ENCODE measurements at places on chromosomes 12 and 14.

DNA sequence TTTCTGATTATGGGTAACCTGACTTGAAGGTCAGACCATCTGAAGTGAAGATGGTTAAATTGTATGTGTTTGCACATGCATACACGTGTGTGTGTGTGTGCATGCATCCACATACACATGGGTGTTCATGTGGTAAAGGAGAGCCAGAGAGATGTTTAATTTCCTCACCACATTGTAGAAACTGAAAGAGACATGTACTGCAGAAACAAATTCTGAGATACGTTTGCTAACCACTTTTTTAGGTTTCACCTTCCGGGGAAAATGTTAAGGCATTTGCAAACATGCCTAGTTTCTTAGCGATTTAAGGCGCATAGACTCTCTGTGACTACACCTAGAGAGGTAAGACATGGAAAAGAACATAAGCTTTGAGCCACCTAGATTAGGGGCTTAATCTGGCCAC, 362.9 kb downstream of the RAD51B start:
- DNase-seq: no peak

GRCh38 chr14:22520796-22521195, 68.2 kb downstream of the DAD1 start:
- DNase-seq: no peak

- no peak for DNase-seq
Observed at GRCh38 chr12:30840715-30841114, 85.8 kb upstream of the TSPAN11 start.

- no peak for DNase-seq
Observed at GRCh38 chr12:58720421-58720820, 199.9 kb downstream of the LRIG3 start.

DNA sequence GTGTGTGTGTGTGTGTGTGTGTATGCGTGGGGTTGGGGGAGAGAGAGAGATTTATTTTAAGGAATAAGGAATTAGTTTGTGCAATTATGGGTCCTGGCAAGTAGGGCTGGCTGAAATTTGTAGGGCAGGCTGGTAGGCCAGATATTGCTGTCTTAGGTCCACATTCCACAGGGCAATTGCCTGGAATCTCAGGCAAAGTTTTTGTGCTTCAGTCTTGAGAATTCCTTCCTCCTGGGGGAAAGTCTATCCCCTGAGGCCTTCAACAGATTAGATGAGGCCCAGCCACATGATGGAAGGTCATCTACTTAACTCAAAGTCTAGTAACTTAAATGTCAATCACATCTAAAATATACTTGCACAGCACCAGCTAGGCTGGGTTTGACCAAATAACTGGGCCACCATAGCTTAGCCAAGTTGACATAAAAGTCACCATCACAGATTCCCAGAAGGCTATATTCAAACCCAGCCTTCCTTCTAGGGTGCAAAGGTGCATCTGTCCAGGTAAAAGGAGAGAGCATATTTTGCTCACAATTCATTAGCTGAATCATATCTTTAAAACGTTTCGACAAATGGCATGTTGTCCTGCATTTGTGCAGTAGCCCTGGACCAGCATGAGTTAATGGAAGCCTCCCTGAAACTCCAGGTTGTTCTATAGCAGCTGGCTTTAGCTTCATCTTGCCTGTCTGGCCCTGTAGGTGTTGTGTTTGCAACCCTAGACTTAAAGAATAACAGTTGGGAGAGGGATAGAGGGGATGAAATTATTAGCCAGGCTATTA, 63.1 kb downstream of the C14orf132 start:
- no peak for DNase-seq

DNA sequence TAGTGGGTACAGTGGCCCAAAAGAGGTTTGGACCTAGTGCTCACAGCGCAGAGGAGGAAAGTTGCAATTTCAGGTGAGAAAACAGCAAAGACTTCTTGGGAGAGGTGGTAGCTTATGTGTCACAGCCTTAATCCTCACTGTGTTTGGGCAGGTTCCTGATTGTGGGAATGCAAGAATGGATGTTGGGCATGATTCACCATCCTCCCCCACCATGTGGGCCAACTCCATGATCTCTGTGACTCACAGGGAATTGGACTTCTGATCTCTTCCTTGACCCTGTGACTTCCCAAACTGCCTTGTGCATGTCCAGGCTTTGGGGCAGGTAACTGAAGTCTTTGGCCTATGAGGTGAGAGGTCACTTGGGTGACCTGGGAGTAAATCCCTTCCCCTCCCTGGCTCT, 1.8 kb upstream of the CHST11 start:
- no peak for DNase-seq

- no peak for DNase-seq
Observed at GRCh38 chr14:55313480-55313879, 42.3 kb downstream of the FBXO34 start.

GRCh38 chr14:76194327-76194726, 42.6 kb downstream of the GPATCH2L start:
- no peak for DNase-seq

GRCh38 chr14:64394423-64394822, 6.3 kb downstream of the MTHFD1 start:
- no peak for DNase-seq

GRCh38 chr14:62709773-62710172, 335.5 kb downstream of the KCNH5 start:
- no peak for DNase-seq

- DNase-seq: no peak
Observed at GRCh38 chr12:110453569-110454296, 3.6 kb upstream of the ARPC3 start.

- no peak for DNase-seq
Observed at GRCh38 chr12:2666411-2666810, 128.4 kb upstream of the FKBP4 start.

DNA sequence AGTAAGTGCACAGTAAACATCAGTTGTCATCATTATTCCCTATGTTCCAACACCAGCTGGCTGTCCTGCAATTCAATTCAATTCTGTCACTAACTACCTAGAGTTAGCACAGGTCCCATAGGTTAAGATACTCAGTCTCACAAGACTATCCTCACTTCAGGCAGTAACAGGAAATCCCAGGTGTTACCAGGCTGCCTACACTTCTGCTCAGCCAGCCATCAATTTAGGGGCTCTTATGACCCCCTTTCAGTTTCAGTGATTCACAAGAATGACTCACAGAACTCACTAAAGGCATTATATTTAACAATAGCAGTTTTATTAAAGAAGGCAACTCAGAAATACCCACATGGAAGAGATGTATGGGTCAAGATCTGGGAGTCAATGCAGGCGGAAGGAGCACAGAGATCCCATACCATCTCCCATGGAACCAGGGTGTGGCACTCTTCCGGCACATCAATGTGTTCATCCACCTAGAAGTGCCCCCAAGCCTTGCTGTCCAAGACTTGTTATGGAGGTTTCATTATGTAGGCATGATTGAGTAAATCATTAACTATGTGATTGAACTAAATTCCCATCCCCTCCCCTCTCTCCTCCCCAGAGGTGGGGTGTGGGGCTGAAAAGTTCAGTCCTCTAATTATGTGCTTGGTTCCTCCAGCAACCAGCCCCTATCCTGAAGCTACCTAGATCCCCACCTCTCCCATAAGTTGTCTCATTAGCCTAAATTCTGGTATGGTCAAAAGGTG, 120.8 kb upstream of the WSCD2 start:
- DNase-seq: no peak

DNA sequence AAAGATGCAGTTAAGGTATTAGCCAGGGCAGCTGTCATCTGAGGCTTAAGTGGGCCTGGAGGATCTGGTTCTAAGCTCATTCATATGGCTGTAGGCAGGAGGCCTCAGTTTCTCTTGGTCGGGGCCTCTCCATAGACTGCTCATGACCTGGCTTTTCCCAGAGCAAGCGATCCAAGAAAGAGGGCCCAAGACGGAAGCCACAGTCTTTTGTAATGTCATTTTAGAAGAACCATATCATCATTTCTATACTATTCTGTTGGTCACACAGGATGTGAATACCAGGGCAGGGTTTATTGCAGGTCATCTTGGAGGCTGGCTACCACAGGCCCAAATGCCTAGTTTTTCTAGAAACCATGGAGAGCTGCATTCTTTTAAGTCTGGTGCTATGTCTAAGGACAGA, 47.7 kb downstream of the GNG2 start:
- no peak for DNase-seq

DNA sequence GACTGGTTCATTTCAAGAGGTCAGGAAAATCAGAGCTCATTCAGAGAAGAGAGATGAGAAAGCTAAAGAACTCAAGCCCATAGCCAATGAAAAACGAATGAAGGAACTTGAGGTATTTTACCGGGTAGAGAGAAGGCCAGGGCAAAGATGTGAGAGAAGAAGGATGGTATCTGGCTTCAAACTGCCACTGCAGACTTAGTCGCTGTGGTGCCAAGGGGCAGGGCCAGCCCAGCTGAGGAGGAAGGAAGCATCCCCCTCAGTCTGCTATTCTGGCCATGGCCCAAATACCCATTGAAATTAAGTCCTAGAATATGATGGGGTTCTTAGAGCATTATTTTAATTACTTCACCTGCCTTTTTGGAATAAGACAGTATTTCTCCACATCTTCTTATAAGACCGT, 69.2 kb downstream of the ANO2 start:
- DNase-seq: no peak

GRCh38 chr12:132282950-132283771, 46.2 kb downstream of the GALNT9 start:
- DNase-seq: no peak

GRCh38 chr12:65274602-65275272, 3.7 kb upstream of the MSRB3 start:
- no peak for DNase-seq

DNA sequence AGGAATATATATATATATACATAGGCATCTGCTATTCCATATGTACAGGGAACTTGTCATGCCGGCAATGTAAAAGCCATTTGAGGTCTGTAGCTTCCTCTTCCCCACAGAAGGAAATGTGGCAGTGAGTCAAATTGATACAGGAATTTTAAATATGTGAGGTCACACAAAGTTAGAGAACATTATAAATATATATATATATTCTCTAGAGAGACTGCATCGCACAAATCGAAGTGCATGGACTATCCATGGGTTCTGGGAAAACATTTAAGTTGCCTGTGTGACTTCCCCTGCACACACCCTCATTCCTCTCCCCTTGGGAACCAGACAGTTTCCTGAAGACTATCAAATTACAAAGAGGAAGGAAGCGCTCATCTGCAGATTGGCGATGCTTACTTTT, 100.9 kb upstream of the CCDC91 start:
- DNase-seq: no peak

DNA sequence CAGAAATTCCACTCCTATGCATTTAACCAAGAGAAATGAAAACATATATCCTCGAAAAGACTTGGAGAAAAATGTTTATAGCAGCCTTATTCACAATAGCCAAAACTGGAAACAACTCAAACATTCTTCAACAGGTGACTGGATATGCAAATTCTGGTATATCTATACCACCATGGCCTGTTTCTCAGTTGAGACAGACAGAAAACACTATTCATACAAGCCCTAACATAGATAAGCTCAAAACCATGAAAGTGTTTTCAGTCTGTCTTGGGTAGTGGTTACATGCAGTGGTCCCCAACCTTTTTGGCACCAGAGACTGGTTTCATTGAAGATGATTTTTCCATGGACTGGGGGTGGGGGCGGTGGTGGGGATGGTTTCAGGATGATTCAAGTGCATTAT, 83.8 kb downstream of the SRGAP1 start:
- no peak for DNase-seq

DNA sequence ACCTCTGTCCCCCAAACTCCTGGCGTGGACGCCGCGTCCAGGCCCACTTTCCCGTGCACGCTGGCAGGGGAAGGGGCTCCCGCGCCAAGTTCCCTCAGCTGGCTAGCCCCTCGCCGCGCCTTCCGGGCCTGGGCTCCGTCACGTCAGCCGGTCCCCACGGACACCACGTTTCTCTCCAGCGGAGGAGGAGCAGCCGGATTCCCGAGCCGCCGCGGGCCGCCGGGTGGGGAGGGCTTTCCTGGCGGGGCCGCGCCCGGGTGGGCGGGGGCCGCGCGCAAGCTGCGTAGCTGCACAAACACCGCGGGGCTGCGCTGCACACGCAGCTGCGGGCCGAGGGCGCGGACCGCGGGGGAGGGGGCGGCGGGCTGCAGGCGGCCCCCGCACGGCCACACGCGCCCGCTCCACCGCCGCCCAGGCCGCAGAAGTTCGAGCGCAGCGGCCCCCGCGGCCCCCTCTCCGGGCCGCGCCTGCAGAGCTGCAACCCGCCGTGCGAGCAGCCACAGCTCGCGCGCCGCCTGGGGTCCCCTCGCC, 45.1 kb upstream of the PNMA1 start:
- DNase-seq: no peak

GRCh38 chr12:16021676-16022075, 110.5 kb downstream of the DERA start:
- DNase-seq: no peak

GRCh38 chr12:51863933-51864832, 15.7 kb upstream of the FIGNL2 start:
- no peak for DNase-seq

DNA sequence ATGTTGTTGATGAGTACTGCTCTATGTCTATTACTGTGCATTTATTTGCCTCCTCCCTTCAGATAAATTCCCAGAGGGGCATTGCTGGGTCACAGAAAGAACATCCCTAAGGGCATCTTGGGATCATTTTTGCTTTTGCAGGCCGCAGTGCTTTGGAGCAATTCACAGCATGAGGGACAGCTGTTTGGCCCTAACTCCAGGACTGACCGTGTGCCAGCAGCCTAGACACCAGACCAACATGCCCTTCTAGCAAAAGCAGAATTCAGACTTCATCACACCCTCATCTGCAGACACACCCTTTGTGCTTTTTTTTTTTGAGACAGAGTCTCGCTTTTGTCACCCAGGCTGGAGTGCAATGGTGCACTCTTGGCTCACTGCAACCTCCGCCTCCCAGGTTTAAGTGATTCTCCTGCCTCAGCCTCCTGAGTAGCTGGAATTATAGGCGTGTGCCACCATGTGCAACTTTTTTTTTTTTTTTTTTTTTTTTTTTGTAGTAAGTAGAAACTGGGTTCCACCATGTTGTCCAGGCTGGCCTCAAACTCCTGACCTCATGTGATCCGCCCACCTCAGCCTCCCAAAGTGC, 31.0 kb downstream of the RNF34 start:
- no peak for DNase-seq

DNA sequence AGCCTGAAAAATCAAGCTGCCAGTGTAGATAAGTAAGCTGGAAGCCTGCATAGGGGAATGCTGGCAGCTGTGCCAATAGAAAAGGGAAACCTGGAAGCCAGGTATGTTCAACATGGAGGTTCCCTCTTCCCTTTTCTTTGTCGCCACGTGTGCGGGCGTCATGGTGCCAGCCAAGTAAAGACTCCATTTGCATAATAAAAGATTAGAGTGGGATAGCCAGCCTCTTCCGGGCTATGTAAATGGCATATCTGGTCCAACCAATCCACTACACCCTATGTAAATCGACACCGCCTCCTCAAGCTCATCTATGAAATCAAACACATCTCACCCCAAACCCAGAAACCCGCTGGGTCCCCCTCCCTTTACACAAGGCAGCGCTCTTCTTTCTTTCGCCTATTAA, 5.6 kb upstream of the ADGRD1 start:
- no peak for DNase-seq

- DNase-seq: no peak
Observed at GRCh38 chr12:132669166-132669879, 17.8 kb downstream of the POLE start.
